Activated CD4-positive, alpha-beta T cell treated with anti-CD3 and anti-CD28 coated beads, Interleukin-2, Interleukin-6, amounts not matched to agents 100 ng/mL and 50 ng/mL, durations not matched to agents 16 hours and 8 hours (primary cell): ENCODE measurements at places on chromosomes 12 and 14.
A peak's percentile ranks its signal among the peaks of the same experiment; 100 is the strongest.

GRCh38 chr12:50185970-50186663 is 18.9 kb upstream of the CERS5 start:
- DNase-seq: no peak

GRCh38 chr12:66188584-66189485 is at the start of gene IRAK3:
Gene IRAK3 (plus strand): TSS chr12:66189214. CDS start chr12:66189300, 86 bp downstream.
- DNase-seq: peak; percentile 61

- DNase-seq: no peak
These were observed 73.7 kb downstream of the PTPN21 start for GRCh38 chr14:88481059-88481458.

DNA sequence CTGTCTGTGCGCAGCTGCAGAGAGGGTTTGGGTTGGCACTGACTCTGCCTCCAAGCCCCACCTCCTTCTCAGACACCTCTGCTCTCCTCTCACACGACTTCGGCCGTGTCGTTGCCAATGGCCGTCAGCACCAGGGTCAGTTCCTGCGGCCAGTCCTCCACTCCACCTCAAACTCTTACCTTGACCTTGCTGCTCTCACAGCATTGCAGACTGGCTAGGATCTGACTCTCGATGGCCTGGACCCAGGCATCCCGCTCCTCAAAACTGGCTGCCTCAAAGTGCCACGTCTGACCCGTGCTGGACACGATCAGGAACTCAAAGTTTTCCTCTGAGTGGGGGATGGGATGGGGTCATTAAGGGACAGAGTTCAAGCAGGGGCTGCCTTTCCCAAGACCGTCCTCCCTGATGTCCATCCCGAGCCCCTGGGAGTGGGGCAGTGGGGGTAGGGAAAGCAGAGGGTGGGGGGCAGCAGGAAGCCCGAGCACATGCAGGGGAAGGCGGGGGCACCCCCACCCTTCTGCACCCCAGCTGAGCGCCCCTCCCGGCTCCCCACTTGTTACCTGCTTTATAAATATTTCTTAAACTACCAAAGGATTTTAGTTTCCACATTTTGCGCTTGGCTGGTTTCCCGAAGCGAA is 10.7 kb downstream of the AGAP2 start:
- DNase-seq: no peak

DNA sequence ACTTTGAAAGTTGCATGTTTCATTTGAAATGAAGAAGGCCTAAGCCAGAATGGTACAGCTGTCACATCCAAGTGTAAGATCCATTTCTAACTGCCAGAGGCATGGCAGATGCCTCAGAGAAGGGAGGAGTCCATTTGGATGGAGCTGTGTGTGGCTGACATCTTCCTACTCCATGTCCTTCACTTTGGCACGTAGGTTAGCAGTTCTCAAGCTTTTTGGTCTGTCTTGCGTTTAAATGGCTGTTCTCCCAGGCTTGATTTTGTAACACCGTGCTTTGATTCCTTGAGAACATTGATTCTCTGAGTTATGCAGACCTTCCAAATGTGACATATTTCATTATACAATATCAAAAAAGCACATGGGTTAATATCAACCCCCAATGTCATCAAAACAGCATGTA is 23.4 kb downstream of the EML1 start:
- no peak for DNase-seq

DNA sequence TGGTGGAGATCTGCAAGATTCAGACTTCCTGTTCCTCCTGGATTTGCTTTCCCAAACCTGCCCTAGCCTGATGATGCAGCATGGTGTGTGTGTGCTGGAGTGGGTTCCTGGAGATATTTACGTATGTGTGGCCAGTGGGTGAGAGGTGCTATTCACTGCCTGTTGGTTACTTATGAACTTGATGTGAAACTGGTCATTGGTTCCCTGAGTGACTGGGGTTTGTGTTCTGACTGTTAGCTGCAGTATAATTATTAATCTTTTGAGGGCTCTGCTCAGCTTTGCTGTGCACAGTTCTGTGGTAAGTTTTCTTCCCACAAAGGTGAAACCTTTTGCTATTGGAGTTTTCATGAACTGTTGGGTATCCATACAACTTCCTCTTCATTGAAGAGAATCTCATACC is 541.8 kb upstream of the FBXO33 start:
- DNase-seq: no peak

DNA sequence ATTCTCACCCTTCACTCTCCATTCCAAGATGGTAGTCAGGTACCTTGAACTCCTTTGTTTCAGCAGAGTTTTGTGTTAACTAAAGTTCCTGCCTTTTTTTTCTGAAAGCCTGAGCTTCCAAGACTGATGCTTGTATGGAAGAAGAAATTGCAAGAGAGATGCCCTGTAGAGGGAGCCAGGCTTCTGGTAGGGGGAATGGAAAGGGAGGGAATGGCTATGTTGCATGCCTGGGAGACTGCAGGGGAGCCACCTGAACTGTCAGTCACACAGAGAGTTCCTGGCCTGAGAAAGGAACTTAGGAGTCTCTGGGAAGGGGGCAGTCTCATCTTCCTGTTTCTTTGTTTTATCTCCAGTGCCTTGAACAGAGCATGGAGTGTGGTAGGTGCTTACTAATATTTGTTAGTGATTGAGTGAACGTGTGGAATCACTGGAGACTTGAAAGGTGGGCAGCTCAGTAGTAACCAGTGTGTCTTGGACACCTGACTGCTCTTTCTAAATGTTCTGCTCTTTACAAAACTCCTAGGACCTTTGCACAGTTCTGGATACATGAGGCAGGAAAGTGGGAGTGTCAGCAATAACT is 132.2 kb downstream of the ANO4 start:
- no peak for DNase-seq

- DNase-seq: peak; percentile 35
These were observed 21.2 kb downstream of the TMED10 start for GRCh38 chr14:75155169-75155568.

- peak; percentile 77 for DNase-seq
These were observed 34.4 kb downstream of the PROX2 start for GRCh38 chr14:74841230-74842207.

DNA sequence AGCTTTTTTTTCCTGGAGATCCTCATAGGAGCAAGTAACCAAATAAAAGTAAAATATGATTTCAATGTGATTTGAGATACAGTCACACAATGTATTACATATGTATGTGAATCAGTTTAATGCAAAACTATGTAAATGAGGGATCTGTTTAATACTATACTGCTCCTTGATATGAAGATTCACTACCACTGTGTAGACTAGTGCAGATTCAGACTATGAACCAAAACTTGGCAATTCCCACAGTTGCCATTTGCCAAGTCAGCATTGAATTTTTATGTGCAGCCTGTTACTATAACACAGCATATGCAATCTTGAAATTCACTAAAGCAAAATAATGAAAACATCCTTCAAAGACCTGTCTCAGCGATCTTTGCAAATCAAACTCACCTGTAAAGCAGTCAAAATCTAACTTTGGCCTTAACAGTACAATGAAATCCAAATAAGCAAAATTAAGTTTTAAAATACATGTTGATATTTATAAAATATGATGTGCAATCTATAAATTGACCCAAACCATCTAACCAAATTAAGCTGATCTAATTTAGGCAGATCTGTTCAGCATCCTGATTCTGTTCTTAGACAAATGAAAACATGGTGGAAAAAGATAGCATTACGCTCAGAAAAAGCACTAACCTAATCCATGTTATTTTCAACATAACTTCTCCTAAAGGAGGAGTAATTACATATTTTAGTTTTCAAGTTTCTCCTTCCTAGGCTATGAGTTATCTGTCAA is 25.5 kb upstream of the LMNTD1 start:
- DNase-seq: no peak

DNA sequence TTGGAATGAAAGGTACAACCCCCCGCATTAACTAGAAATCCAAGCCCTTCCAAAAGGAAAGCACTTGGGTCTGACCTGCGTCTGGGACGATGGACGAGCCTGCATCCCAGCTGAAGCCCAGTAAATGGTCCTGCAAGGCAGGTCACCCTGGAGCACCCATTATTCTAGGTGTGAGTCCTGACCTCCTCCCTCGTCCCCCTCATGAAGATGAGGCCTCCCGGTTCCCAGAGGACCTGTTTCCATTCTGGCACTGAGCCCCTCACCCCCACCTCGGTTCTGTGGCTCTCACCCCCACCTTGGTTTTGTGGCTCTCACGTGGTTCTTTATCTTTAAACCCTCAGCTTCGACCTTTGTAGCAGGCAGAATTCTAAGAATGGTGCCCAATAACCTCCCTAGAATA is 7.3 kb downstream of the IFI27 start:
- no peak for DNase-seq

GRCh38 chr14:92493024-92493423 is 20.6 kb upstream of the RIN3 start:
- DNase-seq: no peak

- no peak for DNase-seq
These were observed 68.8 kb downstream of the SLC24A4 start for GRCh38 chr14:92391726-92392125.

GRCh38 chr12:116820064-116820656 is 61.1 kb downstream of the HRK start:
- no peak for DNase-seq

GRCh38 chr12:82473111-82473754 is 114.9 kb downstream of the METTL25 start:
- no peak for DNase-seq

- DNase-seq: no peak
These were observed 10.9 kb upstream of the APOF start for GRCh38 chr12:56373515-56373914.

DNA sequence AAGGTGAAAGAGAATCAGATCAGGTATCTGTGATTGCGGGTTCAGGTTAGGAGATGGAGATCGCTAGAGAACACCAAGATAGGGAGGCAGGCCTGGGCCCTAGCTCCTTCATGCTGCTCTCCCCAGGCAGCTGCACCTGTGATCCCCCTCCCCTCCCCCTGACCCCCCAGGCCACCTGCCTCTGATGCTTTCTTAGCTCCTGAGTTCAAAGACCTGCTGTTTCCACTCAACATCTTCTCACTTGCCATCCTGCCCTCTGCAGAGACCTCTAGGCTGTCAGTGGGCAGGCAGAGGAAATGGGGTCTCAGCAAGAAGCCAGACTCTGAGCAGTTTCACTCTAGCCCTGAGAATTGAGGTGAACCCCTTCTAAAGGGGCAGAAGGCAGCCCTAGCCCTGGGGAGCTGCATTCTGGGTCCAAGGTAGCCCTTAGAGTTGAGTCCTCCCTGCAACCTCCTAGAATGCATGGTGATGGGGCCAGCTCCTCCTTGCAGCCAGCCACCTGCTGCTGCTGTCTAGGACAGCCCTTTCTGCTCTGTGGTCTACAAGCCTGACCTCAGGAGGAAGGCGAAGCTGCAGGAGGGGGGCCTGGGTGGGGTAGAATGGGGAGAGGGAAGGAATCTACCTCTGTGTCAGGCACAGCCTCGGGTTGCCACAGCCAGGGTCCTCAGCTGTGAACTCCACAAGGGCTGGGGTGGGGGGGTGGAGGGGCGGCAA is 6.4 kb upstream of the SLC48A1 start:
- no peak for DNase-seq

- no peak for DNase-seq
These were observed 9.2 kb downstream of the CD69 start for GRCh38 chr12:9751204-9752144.

DNA sequence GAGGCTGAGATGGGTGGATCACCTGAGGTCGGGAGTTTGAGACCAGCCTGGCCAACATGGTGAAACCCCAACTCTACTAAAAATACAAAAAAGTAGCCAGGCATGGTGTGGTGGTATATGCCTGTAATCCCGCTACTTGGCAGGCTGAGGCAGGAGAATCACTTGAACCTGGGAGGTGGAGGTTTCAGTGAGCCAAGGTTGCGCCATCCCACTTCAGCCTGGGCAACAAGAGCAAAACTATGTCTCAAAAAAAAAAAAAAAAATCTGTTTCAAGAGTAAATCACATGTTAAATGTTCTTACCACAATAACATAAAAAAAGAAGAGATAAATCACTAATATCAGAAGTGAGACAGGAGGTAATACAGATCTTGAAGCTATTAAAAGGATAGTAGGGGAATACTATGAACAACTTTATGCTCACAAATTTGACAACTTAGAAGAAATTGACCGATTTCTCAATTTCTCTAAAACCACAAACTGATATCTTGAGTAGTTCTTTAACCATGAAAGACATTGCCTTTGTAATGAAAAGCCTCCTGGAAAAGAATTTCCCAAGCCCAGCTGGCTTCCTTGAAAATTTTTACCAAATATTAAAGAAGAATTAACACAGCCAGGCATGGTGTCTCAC is 37.7 kb downstream of the TAOK3 start:
- no peak for DNase-seq

DNA sequence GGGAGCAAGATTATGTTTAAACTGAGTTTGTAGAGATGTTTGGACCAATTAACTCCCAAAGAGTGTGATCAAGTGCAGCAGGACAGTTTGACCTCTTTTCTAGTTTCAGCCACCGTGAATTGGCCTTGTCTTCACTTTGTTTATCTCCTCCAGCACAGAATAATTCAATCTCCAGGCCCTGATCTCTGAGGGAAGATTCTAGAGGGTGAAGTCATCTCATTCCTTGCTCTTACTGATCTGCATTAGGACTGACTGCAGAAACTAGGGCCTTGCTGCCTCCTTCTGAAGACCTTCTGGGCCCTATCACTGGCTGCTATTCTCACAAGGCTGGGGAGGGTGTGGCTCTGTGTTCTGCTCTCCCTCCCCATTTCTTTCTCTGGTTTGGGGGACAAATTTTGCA is 29.4 kb downstream of the C12orf75 start:
- no peak for DNase-seq

DNA sequence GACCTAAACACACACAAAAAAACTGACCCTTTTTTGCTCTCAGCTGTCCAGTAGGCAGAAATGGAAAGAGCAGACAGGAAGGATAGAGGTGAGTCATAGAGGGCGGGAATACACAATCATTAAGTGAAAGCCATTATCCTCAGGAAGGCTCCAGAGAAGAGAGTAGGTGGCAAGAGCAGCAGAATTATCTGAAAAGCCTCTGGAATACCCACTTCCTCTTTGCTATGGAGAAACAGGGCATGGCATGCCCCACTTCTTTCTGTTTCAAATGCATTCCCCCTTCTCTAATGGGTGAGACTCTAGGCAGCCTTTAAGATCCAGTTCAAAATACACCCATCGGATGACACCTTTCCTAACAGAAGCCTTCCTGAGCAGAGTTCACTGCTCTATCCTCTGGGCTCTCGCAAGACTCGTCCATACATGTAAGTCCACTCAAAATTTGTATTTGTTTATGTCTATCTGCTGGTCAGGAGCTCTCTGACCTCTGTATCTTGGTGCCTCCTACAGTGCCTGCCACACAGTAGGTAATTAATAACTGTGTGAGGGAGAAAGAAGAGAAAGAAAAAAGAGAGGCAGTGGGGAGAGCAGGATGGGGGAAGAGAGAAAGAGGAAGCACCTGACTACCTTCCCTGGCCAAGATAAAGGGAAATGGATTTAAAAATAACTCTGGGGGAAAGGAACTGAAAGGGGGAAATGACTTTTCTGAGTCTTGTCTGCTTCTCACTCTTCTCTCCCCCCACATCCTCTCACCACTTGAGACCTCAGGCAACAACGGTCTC is 8.5 kb downstream of the KLHL33 start:
- DNase-seq: peak; percentile 48
